ENCODE measurements at places on chromosomes 12 and 14.

- DNase-seq: no peak
Observed at GRCh38 chr12:128326406-128326805, 59.4 kb downstream of the TMEM132C start.

- DNase-seq: no peak
Observed at GRCh38 chr14:66359500-66359899, 126.7 kb upstream of the CCDC196 start.

DNA sequence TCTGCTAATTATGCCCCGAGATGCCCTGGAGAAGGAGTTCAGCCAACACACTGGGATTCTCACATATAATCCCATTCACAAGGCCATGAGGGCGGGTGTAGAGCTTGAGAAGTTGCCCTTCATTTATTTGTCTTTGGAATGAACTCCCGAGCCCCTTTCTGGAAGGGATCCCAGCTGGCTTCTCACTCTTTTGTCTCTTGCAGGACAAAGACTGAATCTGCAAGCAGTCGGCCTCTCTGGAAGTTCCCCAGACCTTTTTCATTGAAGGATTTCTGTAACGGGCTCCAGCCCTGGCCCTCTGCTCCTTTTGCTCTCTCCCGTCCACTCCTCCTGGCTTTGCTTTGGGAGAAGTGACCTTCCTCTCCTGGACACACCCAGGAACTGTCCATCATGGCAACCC, 163.3 kb upstream of the SFSWAP start:
- no peak for DNase-seq

DNA sequence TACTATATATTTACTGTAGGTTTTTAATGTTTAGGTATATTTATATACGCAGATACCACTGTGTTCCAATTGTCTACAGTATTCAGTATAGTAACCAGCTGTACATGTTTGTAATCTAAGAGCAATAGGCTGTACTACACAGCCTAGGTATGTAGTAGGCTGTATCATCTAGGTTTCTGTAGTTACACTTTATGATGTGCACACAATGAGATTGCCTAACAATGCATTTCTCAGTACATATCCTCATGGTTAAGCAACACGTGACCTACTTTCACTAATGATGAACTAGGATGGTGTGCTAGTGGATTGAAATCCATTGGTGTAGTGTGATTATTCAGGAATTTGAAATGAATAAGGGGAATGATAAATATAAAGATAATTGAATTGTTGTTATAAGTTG, 77.7 kb downstream of the ETNK1 start:
- no peak for DNase-seq

DNA sequence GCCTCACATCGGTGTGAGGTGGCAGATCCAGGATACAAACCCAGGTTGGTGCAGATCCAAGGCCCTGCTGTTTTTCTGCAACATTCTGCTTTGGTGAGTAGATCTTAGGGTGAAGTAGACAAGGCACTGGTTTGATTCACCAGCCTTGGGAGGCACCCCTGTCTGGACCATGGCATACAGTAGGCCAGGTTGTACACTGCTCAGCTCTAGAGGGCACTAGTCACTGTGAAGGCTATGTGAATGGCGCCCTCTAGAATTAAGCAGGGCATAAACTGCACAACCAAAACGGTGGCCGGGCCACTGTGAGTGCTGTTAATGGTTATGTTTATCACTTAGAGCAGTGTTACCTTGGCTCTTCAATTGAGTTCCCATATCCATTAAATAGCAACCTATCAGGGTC, 280.6 kb upstream of the PWP1 start:
- DNase-seq: no peak

DNA sequence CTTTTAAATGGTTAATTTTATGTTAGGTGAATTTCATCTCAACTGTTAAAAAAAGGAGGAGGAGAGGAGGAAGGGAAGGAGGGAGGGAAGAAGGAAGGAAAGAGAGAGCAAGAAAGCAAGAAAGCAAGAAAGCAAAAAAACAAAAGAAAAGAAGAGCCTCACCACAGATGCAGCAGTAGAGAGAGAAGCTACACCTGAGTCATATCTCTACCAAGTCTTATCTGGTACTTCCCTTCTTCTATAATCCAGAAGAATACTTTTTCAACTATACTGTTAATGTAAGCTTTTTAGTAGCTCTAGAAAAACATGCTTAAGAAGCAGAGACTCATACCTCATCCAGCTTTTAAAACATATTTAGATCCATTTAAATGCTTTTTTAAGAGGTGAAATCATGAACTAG, 5.6 kb upstream of the IL26 start:
- DNase-seq: no peak

DNA sequence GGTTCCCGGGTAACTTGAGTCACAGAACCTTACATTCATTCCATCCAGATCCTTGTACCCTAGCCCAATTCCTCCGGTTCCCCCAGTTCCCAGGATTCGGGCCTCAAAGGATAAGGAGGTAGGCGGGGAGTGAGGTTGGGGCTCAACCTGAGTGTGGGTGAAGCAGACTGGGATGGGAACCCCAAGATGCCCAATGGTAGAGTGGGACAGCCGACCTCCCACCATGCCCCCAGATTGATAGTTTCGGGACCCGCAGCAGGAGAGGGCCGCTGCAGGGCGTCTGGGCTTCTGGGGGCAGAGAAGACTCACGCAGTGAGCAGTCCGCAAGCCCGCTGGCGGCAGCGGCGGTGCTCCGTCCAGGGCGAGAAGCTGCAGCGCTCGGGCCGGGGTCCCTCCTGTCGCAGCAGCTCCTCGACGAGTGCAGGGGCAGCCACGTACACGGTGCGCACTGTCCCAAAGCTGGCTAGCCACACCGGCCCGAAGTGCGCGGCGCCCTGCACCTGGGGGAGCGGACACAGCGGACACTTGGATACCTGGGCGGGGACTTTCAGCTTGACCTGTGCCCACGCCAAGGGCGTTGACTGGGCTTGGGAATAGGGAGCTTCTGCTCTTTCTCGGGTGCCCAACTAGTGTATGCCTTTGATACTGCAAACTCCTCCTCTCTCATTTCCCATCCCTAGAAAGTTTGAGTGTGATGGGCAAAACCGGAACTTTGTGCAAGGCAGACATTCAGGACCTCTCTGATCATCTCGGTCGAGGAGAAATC, 997 bp downstream of the CYP27B1 start:
- DNase-seq: no peak

DNA sequence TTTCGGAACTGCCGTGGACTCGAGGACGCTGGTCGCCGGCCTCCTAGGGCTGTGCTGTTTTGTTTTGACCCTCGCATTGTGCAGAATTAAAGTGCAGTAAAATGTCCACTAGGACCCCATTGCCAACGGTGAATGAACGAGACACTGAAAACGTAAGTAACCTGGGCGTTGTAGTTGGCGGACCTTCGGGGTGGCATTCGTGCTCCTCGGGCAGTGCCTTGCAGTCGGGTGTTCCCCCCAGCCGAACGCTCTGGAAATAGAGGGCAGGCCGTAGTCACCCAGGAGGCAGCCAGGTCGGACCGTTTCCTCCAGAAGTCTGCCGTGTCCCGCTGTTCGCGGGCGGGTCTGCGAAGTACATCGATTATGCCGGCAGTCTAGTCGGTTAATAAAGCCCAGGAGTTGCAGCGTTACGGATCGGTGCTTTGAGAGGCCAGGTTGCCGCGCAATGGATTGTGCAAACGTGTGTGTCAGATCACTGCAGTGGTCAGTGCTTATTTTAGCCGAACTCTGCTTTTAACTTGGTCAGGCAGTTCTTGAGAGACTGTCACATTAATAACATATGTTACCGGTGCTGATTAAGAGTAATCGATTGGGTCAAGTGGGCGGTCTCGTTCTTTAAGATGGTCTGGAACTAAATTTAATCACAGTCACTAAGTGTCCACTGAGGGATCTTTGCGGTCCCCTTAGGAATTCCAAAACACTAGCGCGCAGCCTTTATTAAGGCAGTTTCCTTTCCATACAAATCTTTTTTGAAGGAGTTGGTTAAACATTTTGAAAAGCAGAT, 906 bp downstream of the MARK3 start:
- DNase-seq: no peak

DNA sequence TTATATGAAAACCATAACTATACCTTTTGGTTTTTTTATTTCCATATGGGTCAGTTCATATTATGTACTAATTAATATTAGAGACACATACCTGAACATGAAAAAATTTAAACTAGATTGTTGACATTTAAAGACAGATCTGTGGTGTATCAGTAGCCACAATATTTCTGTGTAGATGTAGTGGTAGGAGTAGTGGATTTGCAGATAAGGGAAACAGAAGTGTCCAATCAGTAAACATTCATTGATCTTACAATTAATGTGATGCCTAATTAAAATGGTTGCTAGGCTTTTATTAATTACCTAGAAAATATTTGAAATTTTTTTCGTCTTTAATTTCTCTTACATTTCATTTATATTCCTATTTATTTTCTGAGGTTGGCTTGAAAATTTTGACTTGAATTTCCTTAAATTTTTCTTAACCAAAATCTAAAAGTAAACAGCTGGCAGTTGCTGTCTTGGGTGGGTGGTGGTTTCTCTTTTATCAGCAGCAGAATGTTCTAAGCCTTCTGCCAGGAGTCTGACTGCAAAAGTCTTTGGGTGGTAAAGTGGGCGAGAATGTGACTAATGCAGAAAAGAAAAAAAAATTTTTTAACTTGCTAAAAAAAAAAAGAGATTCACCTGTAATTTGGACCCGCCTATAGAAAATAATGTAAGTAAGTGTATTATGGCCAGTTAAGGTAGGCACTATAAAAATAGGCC, 2.4 kb downstream of the FGFR1OP2 start:
- DNase-seq: no peak

DNA sequence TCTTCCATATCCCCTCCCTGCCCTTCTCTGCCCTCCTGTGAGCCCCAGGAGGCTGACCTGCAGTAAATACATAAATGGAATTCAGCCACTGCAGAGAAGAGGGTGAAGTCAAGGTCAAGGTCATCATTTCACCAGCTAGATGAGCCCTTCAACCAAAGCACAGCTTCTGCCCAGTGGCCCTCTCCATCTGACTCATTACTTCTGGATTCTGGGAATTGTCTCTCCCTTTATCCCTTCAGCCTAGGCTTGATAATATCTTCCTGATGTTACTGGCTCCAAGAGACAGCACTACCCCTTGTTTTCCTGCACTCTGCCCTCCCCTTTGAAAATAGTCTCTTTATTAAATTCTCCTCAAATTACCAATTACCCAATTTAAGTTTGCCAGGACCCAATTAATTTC, 64.5 kb downstream of the TTC9 start:
- no peak for DNase-seq
